ENCODE measurements at places on chromosomes 13 and 19.

- DNase-seq, result peak; percentile 76
These were observed 40.3 kb downstream of the DEDD2 start for GRCh38 chr19:42176990-42177685.

DNA sequence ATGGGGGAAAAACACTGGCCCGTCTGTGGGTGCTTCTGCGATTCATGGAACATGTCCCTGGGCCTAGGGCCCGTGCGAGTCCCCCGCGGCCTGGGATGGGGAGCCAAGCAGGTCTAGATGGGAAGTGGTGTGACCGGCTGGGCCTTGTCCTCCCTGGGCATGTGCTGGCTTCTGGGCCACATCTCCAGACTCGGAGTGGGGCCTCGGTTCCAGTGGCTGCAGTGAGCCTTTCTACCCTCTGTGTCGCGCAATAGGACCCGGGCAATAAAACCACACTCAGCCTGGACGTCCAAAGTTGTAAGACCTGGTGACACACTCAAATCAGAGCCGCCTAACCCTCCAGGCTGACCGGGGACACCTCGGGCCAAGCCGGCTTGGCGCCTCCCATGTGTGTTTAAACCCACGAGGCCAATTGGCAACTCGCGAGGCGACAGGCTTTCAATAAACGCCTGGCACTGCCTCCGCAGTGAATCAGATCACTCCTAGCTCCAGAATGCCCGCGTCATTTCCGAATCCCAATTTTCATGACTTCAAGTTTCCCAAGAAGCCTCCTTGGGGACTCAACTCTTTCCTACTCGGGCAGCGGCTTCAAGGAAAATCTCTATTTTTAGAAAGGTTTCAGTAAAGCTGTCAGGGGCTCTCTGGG is 57.3 kb downstream of the KLF2 start:
- DNase-seq, result no peak

DNA sequence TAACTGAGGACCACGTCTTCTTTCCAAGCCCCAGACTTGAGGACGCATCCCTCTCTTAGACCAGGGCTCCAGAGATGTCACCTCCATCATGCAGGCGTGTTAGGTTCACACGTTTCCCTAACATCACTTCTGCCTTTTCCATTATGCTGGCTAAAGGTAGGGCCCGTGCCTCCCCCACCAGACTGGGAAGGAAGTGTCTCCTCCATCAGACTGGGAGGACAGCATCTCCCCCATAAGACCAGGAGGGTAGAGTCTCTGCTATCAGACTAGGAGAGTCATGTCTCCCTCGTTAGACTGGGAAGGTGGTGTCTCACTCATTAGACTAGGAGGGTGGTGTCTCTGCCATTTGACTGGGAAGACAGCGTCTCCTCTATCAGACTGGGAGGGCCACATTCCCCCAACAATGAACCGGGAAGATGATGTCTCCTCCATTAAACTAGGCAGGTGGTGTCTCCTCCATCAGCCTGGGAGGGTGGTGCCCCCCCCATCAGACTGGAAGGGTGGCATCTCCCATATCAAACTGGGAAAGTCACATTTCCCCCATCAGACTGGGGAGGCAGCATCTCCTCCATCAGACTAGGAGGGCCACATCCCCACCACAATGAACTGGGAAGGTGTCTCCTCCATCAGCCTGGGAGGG is 18.1 kb upstream of the SPC24 start:
- no peak for DNase-seq

GRCh38 chr13:43362556-43362955 is 339.2 kb downstream of the DNAJC15 start:
- DNase-seq, result no peak

DNA sequence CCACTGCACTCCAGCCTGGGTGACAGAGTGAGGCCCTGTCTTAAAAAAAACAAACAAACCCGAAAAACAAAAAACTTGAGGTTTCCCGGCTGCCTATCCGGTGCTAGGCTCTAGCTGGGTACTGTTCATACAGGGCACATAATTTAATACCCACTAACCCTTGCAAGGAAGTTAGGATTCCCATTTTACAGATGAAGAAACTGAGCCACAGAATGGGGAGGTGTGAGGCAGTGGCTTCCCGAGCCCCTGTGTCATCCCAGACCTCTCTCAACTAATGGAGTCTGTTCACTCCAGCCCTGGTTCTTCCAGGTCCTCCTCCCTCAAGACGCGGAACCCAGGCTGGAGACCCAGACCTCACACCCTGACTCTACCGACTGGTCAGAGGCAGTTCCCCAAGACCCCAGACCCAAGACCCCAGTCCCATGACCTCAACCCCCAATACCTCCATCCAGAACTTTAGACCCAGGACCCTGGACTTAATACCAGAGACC is 576 bp downstream of the APBA3 start:
- peak; percentile 9 for DNase-seq

DNA sequence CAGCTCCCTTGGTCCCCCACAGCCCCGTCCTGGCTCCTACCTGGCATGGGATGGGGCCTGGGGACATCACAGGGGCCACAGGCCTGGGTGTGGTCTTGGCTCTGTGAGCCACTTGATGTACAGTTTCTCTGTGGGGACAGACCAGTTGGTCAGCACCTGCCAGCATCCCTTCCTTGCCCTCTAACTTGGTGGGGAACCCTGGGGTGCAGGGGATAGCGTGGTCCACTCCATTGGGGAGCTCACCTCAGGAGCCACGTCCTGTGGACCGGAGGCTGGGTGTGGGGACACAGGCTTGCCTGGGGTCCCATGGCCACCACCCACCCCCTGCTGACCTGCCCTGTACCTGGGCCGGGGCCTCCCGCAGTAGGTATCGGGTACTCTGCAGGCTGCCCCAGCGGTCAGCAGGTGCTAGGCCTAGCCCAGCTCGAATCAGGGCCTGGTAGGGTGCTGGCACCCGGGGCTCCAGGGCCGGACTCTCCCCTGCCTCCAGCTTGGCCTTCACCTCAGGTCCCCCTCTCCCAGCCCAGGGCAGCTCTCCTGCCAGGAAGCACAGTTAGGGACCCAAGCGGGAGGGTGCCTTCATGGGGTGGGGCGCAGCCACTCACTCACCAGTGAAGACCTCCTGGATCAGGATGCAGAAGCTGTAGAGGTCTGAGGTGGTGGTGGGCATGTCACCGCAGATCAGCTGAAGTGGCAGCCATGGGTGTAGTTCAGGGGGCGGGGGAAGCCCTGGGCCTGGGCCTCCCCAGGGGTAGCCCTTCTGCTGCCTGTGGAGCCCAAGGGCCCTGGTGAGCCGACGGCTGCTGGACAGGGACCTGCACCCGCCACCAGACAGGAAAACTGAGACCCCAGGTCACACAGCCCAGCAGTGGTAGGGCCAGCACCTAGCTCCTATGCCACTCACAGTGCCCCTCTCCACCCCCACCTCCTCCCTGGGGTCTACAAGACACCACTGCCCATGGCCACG is 14.9 kb downstream of the ARHGAP33 start:
- DNase-seq, result no peak

DNA sequence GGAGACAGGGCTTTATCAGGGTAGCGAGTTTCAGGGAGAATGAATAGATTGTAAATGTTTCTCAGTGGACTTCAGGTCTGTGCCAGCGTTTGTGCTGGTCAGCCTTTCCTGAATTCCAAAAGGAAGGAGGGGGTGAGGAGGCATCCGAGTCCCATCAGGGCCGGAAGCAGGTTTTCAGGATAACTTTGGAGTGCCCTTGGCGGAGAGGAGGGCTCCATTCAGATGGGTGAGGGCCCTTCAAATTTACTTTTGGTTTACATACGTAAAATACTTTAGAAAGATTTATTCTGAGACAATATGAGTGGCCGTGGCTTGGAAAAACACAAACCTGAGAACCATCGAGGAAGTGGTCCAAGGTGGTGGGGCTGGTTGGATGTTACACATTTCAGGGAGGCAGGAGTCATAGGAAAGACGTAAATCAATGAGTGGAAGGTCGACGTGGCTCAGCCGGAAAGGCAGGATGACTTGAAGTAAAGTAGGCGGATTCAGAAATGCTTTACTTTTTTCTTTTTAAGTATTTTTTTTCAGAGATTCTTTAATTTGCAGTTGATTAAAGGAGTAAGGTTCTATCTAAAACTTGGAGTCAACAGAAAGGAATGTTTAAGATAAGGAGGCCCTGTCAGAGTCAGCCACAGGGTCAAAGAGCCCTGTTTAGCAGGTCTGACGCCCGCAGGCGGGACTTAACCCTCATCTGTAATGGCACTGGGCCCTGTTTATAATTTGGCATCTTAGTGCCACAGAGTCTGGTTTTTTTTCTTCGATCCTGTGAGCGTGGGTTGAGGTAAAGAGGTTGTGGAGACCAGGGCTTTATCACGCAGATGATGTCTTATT is 32.8 kb downstream of the ATP11A start:
- no peak for DNase-seq

DNA sequence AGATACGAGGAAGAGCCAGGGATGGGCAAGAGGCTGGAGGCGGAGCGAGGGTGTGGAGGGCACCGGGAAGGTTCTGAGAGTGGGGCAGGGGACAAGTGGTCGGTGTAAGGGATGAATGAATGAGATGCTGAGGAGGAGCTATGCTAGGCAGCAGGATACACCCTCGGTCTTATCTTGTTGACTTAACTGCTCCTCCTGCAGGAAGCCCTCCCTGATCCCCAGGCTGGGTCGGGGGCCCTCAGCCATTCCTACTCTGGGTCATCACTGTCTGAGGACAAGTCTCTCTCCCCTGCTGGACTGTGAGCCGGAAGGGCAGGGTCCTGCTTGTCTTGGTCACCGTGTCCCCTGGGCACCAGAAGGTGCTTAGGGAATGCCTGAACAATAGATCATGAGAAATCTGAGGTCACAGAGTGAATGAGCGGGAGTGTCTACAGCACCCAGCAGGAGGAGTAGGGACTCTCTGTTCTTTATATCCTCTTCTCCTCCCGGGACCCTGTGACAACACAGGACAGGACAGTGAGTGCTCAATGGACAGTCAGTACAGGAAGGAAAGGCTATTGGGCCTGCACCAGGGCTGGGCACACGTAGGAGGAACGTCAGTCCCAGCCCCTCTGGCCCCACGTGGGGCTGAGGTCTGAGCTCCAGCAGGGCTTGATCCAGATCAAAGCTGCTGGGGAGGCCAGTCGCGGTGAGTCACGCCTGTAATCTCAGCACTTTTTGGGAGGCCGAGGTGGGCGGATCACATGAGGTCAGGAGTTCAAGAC is 6.5 kb downstream of the NKPD1 start:
- DNase-seq, result no peak

GRCh38 chr19:18340990-18341868 is 831 bp downstream of the PGPEP1 start:
- peak; percentile 55 for DNase-seq

- DNase-seq, result no peak
These were observed 9.9 kb downstream of the KLHL26 start for GRCh38 chr19:18646535-18647370.

- DNase-seq, result no peak
These were observed 35.6 kb downstream of the EFNB2 start for GRCh38 chr13:106499896-106500295.

- peak; percentile 21 for DNase-seq
These were observed 682 bp downstream of the PIK3R2 start for GRCh38 chr19:18153556-18154134.

- DNase-seq, result peak; percentile 22
These were observed 468 bp downstream of the STX10 start for GRCh38 chr19:13149628-13150186.

DNA sequence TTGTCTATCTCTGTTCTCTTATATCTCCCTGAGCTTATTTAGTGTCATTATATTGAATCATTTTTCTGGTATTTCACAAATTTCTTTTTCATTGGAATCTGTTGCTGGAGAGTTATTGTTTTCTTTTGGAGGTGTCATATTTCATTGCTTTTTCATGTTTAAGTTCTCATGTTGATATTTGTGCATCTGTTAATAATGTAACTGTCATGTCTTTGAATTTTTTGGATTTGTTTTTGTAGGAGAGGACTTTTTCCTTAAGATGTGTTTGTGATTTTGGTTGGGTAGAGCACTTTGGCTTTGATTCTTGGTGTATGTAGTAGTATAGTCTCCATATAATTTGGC is 64.0 kb downstream of the DNAJC3 start:
- no peak for DNase-seq

GRCh38 chr13:41700790-41701310 is 243.5 kb downstream of the RGCC start:
- no peak for DNase-seq

- DNase-seq, result no peak
These were observed 62.4 kb upstream of the RNF113B start for GRCh38 chr13:98239162-98240076.

DNA sequence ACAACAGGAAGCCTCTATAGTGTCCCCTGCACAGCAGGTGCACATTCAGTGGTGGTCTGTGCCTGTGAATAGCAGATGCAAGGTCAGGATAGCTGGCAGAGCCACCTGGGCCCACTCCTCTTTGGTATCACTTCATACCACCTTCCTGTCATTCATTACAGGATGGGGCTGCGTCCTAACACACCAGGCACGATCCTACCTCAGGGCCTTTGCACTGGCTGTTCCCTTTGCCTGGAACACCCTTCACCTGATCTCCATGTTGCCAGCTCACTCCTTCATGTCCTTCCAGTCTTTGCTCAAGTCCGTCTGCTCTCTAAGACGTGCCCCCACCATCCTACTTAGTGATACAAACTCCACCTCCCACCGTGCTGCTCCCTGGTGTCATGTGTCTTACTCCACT is 4.6 kb upstream of the LPAR2 start:
- no peak for DNase-seq

GRCh38 chr13:109644069-109644750 is 142.2 kb downstream of the IRS2 start:
- no peak for DNase-seq

DNA sequence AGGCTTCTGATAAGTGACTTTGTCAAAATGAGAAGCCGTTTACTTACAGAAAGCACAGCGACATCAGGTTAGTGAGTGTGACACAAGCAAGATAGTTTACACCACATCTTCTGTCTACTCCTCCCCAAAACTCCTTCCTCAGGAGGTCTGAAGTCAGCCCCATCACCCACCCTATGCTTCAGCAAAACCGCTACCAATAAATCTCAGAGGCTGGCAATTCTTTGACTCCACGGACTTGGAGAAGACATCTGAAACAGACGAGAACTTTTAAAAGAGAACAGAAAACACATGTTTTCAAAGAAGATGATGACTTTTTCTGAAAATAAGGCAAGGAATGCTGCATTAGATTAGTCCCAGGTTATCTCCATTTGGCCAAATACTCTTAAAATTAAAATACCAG is 261.1 kb downstream of the TBC1D4 start:
- DNase-seq, result no peak

DNA sequence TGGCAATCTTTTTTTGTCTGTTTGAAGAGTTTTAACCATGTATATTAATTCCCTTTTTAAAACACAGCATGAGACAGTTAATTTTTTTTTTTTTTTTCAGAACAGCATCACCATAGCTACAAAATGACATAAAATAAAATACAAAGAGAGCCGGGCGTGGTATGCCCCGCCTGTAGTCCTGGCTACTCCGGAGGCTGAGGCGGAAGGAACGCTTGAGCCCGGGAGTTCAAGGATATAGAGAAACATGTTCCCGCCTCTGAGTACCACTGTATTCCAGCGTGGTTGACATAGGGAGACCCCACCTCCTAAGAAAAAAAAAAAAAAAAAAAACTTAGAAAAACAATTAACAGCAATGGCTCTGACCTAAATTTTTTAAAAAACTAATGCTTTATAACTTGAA is 10.0 kb upstream of the INSR start:
- DNase-seq, result no peak

GRCh38 chr13:49664606-49665005 is 26.7 kb downstream of the EBPL start:
- no peak for DNase-seq

- DNase-seq, result no peak
These were observed 10.2 kb downstream of the PPP2R1A start for GRCh38 chr19:52200044-52200443.
